Testis (tissue), 5 donors: ENCODE measurements at places on chromosomes 7 and 10. TPM values are rescaled to one million over a fixed set of nuclear protein-coding genes. Genes with fewer than 3 reads are reported as not detected.

Gene FGFBP3
- 0.93 TPM for total RNA-seq

- no peak for DNase-seq
These were observed 12.5 kb upstream of the TNS3 start for GRCh38 chr7:47594406-47594805.

DNA sequence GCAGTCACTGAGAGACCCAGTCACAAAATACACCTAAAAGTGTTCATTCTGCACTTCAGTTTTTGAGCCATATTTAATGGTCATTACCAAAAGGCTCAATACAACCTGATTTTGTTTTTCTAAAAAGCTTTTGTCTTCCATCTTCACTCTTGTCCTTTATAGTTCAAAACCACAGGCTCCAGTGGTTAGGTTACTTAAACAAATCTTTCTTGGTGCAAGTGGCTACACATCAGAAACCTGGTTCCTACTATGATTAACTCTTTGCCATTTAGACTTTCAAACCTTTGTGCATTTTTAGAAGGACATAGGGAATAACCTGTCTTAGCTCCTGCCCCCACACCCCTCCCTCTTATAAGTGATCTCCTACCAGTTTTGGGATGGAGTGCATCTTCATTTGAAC, 135.8 kb downstream of the STRA8 start:
- DNase-seq: no peak

DNA sequence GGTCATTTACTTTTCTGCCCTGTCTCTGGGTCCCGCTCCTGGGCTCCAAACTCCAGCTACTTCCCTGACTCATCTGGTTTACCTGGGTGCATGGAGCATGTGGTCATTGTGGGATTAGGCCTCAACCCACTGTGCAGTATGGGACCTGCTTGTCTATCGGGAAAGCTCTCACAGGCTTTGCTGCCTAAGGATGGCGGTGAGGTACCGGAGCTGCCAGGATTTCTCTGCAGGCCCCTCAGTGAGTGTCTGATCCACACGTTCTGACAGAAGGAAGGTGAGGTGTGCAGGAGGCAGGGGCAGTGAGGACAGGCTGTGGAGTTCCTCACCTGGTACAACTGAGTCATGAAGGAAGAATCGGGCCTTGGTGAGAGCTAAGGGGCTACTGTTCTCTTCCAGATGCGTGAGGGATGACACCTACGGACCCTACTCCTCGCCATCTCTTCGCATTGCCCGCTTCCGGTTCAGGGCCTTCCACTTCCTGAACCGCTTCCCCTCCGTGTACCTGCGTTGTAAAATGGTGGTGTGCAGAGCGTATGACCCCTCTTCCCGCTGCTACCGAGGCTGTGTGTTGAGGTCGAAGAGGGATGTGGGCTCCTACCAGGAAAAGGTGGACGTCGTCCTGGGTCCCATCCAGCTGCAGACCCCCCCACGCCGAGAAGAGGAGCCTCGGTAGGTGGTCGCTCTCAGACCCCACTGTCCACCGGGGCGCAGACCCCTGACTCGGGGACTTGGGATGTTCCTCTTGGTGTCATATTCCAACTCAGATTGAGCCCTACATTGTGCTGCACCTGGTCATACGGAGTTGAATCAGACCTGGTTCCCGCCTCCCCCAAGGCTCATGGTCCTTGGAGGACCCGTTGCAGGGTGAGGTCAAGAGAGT, 56.7 kb downstream of the C10orf120 start:
- no peak for DNase-seq

- DNase-seq: peak; percentile 72
These were observed 24.6 kb upstream of the ITGA8 start for GRCh38 chr10:15744217-15744865.

Gene FRAT2
- 37.0 TPM for total RNA-seq

Gene AKR1C8
- 7.5 TPM for total RNA-seq

Gene SLC39A12
- total RNA-seq: 0.47 TPM

DNA sequence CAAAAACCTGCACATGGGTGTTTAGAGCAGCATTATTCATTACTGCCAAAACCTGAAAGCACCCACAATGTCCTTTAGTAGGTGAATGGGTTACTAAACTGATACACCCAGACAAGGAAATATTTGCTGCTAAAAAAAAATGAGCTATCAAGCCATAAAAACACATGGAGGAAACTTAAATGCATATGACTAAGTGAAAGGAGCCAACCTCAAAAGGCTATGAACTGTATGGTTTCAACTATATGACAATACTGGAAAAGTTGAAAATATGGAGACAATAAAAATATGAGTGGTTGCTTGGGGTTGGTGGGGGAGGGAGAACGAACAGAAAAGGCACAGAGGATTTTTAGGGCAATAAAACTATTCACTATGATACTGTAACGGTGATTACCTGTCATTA, 291.0 kb downstream of the TNS3 start:
- DNase-seq: no peak

Gene SLC26A5
- 1.7 TPM for total RNA-seq

DNA sequence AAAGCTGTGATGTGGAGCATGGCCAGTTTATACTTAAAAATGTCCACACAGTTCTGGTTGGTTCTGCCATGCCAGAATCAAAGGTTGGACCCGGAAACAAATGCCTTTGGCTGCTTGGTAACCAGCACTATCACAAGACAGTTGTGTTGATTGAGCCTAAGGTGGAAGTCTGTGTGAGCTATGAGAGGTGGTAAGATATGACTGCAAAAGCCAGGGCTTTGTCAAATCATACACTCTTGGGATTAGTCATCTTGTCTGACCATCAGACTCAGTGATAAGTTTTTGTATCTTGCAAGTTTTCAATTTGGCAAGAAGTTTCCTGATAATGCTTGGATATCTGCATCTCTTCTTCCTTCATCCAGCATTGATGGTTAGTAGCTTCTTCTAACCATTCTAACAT, 35.5 kb downstream of the GPR141 start:
- DNase-seq: no peak

GRCh38 chr10:100372415-100373297, 25.6 kb downstream of the SCD start:
- no peak for DNase-seq

Gene MBL2
- total RNA-seq: 0.16 TPM

DNA sequence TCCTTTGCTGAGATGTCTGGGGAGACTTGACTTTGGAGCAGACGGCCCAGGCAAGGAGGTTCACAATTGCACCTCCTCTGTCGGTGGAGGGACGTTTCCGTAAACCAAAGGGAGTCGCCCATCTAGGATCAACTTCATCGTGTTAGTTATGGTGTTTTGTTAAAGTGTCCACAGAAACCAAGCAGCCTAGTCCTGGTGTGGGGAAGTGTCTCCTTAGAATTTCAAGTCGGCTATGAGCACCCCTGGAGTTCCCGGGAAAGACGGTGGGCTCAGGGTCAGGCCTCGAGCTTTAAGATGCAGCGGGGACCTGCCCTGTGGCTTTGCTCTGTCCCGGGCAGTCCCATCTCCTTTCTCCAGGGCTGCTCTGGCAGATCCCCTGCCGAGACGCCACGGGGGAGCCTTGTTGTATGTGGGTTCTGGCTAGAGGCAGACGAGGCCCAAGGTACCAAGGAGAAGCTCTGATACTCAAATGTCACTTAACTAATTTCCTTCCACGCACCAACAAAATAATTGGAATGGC, 319.2 kb downstream of the ADARB2 start:
- DNase-seq: no peak

DNA sequence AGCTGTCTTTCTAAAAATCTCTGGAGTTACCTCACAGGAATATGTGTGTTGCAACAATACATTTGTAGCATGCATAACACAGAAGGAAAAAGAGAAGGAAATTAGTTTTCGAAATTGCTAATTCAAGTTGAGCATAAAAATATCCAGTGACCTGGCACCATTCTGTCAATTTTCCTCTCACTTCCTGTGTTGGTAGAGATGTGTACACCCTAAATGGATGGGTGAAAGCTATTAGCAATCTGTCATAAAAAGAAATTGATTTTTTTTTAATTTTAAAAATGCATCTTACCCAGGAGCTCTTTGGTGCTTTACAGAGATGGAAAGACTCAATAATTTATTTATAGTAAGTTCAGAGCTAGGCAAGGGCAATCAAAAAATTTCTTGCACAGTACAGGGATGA, 333.3 kb upstream of the TMEM229A start:
- no peak for DNase-seq

DNA sequence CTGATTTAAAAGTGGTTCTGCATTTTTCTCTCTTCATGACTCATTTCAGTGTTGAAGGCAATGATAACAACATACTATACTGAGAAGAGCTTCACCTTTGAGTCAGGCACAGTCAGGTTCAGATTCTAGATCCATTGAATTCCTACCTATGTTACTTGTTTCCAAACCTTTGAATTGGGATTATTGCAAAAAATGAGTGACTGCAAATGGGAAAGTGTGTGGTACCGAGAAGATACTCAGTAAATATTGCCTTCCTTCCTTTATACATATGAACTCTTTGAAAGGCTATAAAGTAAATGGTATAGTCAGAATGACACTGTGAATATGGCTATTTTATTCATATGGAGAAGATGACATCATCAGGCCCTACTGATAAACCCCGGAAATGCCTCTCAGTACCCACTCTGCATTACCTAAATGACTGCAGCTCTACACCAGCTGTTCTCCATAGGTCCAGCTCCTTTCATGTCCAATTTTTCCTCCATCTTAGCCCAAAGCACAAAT, 66.7 kb upstream of the FGL2 start:
- DNase-seq: no peak

GRCh38 chr7:101179117-101179516, 976 bp downstream of the NAT16 start:
- DNase-seq: peak; percentile 39

Gene ZNF425
- 4.3 TPM for total RNA-seq

Gene CYP2C19
- not detected for total RNA-seq

Gene INSYN2A
- total RNA-seq: 2.4 TPM

GRCh38 chr10:109875828-109876821, 47.2 kb downstream of the XPNPEP1 start:
- DNase-seq: no peak

GRCh38 chr10:4315551-4315950, 510.5 kb upstream of the AKR1E2 start:
- DNase-seq: peak; percentile 68

DNA sequence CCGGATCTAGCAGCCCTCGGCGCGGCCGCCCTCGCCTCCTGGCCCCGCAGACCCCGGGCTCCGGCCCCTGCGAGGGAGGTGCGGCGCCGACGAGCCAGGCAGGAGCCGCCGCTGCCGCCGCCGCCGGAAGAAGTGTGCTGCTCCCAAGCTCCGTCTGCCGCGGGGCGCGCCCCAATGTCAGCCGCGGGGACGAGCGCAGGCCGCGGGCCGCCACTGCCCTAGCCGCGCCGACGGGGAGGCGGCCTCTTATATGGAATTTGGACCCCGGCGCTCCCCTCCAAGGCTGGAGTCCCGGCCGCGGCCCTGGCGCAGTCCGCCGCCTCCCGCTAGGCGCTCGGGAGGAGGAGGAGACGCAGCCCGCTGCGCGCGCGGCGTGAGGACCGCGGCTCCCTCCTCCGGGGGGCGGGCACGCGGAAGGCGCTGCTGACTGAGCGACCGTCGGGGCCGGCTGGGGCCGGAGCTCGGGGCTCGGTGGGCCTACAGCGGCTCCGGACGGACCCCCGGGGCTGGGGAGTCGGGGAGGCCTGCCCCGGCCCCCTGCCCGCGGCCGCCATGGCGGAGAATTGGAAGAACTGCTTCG, at the start of gene TRIM8:
TSS of gene TRIM8 (plus strand) at position 414 of the 580 bp plus-strand sequence. CDS start at position 553, 139 bp downstream.
- DNase-seq: no peak

- no peak for DNase-seq
These were observed 808.5 kb upstream of the CELF2 start for GRCh38 chr10:10209167-10209566.

GRCh38 chr7:114916261-114916892, 5.5 kb upstream of the MDFIC start:
- DNase-seq: no peak

DNA sequence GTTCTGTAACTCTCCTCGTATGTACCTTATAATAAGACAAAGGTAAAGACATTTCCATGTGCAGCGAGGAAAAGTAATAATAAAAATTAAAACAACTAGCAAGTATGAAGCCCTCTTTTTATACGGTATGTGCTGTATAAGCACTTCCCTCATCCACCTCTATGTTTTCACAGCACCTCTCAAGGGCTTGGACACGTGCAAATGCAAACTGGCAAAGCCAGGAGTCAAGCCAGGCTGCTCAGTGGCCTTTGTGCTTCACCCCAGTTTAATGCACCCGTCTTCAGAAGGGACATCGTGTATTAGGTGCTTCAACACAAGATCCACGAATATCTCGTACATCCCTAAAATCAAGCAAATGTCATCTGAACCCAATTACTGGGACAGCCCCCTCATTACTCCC, 1.3 kb upstream of the DGKI start:
- no peak for DNase-seq

- DNase-seq: no peak
These were observed 73.1 kb upstream of the HPS1 start for GRCh38 chr10:98519841-98520240.

- DNase-seq: no peak
These were observed 18.6 kb downstream of the PDE6C start for GRCh38 chr10:93630625-93631557.

- DNase-seq: no peak
These were observed 39.0 kb upstream of the SLC39A12 start for GRCh38 chr10:17912754-17913153.

- DNase-seq: no peak
These were observed 979 bp downstream of the LRRC4 start for GRCh38 chr7:128030263-128030653.

- no peak for DNase-seq
These were observed 43.2 kb downstream of the C7orf33 start for GRCh38 chr7:148633761-148634160.

DNA sequence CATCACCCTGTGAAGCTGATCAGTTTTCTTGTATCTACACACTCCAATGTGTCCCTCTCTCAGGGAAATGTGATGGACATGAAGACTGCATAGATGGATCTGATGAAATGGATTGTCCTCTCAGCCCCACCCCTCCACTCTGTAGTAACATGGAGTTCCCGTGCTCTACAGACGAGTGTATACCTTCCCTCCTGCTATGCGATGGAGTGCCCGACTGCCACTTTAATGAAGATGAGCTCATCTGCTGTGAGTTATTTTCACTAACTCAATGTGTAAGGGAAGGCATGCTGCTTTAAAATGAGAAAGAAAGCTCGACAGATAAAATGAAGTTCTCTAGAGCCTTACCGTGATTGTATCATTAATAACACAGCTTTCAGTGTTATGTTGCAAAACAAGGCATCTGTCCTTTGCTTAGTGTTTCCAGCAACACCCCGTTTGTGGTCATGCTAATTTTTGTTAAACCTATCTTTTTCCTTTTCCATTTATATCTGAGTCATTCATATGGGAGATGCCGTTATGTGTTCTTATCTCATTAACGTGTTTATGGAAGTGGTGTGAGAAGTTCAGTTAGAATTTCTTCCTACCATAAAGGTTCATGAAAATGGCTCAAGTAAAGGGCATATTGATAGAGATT, 220.9 kb upstream of the PLXDC2 start:
- no peak for DNase-seq

Gene ZNF365
- 1.2 TPM for total RNA-seq

- DNase-seq: no peak
These were observed 2.6 kb upstream of the PIK3CG start for GRCh38 chr7:106862317-106863089.

DNA sequence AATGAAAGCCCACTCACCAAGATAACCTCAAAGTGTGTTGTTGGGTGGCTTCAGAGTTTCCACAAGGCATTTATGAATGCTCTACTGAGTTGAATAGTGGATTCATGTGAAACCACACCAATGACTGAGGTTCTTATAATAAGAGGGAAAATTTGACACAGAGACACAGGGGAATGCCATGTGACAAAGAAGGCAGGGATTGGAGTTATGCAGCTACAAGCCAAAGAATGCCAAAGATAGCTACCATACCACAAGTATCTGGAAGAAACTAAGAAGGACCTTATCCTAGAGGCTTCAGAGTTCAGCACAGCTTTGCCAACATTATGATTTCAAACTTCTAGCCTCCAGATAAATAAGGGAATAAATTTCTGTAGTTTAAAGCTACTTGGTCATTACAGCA, 68.0 kb upstream of the PCDH15 start:
- no peak for DNase-seq
